CD4-positive, alpha-beta memory T cell (primary cell): ENCODE measurements at places on chromosomes 6 and 20.

DNA sequence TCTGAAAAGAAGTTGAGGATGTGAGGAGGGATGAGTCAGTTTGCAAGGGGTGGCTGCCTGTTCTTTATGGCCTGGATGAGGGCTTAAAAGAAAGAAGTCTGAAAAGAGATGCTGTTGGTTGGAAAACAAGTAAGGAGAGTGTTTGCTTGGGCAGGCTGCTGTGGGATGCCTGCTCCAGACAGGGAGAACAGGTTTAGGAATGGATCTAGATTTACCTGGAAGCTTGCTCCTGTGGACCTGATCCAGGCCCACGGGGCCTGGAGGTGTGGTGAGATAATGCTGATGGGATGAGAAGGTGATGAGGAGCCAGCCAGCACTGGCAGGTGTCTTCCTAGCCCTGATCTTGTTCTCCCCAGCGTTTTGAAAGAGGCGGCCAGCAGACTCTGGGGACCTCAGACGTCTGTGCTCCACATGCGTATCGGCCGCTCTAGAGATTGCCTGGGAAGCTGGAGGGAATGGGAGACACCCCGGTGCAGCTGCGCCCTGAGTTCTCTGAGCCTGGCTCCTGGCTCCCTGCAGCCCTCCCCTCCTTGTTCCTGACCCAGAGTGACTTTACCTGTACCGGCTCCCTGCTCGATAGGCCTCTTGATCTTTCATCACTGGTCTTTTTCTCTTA is 331.3 kb downstream of the ZFAND3 start:
- no peak for DNase-seq

DNA sequence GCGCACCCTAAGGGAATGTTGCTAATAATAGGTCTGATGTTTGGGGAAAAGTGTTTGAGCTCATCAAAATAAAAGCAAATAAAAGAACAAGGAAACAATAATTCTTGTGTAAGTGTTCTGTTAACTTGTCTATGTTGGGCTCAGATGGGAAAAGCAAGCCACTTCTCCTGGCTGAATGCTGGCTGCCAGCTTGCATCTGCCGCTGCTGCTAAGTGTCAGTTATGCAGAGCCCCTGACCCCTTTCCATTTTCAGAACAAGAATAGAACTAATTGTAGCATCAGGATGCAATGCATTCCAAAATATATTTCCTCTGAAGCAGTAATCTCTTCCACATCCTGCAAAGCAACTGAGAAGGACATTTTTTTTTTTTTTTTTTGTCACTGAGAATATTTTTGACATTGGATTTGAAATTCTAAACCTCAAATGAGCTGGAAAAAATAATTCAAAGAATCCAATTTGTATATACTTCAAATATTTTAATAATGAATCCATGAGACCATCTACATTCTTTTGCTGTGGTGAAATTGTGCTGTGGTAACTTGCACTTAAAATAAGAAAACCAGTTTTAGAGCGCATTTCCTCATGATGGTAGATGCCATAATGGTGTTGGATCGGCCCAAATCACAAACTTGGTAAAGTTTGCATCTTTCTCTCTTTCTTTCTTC is 43.9 kb upstream of the DEK start:
- DNase-seq = no peak

GRCh38 chr6:38774929-38775707 is 60.0 kb downstream of the DNAH8 start:
- no peak for DNase-seq

DNA sequence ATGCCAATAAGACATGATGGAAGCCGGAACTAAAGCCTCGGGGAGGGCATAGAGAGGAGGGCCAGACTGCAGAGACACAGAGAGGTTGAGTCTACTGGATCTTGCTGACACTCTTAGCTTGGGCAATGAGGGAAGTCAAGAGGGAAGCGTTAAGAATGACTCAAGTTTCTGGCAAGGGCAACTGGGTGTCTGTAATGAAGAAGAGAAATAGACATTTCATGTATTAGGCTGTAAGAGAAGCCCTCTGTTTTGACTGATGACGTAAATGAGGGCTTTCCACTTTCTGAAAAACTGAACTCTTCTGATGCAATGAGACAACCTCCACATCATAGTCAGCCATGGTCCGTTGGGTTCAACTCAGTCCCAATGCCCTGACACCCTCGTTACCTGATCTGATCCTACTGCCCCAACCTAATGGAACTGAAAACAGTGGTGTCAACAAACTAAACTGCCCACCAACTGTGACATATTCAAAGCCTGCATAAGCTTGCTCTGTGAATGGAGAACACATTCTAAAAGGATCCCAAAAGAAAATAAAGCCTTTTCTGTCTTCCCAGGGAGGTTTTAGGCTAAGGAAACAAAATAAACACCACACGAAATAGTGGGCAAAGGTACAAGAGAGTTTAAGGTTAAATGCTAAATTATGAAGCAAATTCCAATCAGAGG is 45.8 kb upstream of the PNRC1 start:
- DNase-seq = no peak

- DNase-seq = peak; percentile 50
These were observed 156.8 kb downstream of the DNAH8 start for GRCh38 chr6:38871741-38872568.

GRCh38 chr20:16802652-16802935 is 54.4 kb downstream of the OTOR start:
- DNase-seq = no peak

DNA sequence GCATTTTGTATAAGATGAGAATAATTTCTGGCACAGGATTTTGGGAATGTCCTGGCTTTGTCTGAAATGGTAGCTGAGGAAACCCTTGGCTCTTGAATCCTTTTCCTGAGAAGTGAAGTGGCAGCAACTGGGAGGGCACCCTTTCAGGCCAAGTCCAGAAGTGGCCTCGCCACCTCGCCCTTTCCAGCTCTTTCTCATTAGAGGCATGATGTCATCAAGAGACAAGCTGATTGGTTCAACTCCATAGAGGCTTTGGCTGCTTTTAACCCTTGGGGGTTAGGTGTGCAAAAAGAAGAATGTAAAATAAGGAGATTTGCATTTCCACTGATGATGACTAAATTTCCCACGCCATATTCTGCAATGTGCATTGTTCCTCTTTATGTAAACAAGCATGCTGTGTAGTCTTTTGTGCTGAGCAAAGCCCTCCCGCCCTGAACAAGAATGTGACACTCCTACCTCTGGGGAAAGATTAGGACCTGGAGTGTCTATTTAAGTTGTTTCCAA is 116.5 kb downstream of the TCP11 start:
- no peak for DNase-seq

DNA sequence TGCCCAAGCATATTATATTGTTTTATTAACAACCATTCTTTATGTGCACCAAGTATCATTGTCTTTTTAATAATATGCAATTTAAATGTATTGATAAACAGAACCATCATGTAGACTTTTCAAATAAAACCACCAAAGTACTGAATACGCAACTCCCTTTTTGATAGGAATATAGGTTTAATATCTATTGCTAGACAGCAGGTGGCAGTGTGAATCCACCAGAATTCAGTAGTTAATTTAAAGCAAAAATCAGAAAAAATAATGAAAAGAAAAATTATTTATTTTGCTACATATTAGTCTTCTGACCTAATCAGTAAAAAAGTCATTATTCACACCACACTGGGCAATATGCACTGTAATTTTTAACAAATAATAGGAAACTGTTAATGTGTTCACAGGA is 143.7 kb downstream of the KLHL32 start:
- DNase-seq = no peak

GRCh38 chr6:17193106-17193775 is 87.9 kb upstream of the RBM24 start:
- DNase-seq = no peak

DNA sequence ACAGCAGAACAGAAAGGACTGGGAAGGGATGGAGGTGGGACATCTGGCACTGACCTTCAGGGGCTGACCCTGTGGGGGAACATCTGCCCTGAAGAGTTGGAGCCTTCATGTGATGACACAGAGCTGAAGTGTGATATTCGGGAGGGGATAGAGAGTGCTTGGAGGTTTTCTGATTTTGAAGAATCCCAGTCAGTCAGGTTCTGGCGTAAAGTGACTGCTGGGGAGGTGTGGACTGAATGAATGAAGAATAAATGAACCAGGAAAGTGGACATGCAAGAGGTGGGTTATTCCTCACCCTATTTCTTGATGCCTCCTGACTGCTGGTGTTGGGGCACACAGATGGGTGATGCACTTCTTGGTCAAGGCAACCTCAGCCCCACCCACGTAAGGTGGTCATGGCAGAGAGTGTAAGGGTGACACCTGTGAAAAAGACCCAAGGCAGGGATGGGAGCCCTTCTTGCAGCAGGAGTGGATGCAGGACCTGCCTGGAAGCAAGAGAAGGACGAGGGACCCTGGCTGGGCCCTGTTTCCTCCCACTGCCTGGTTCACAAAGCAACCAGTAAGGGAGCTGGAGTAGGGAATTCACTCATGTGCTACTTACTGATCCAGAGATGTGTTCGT is 13.1 kb downstream of the MICA start:
- no peak for DNase-seq

DNA sequence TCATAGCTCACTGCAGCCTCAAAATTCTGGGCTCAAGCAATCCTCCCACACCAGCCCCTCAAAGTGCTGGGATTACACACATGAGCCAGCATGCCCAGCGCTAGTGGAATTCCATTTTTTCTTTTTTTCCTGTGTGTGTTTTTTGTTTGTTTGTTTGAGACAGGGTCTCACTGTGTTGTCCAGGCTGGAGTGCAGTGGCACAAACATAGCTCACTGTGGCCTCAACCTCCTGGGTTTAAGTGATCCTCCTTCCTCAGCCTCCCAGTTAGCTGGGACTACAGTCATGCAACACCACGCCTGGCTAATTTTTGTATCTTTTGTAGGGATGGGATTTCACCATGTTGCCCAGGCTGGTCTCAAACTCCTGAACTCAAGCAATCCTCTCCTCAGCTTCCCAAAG is 14.1 kb upstream of the PARD6B start:
- no peak for DNase-seq

DNA sequence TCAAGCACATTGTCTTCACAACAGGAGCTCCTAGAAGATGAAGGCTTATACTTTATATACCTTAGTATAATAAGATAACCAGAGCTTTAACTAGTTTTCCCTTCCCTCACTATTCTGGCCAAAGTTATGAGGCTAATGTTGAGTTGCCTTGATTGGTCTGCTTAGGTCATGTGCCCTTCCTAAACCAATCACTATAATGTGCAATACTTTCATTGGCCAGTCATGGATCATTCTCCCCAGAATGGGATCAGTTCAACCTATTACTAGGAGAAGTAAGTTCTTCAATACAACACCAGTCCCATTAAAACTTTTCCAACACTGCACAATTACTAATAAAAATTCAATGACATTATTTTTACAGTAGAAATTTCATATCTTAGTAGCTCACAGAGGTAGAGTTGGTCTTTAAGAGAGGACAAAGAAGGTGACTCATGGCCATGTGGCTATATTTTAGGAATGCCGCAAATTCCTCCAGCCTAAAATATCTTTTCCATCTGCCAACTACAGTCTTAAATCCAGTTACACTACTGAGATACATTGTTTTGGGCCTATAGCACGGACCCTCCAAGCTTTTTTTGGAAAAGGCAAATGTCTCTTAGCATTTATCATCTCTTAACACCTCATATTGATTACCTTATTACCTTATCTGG is 12.5 kb upstream of the POU3F2 start:
- no peak for DNase-seq

DNA sequence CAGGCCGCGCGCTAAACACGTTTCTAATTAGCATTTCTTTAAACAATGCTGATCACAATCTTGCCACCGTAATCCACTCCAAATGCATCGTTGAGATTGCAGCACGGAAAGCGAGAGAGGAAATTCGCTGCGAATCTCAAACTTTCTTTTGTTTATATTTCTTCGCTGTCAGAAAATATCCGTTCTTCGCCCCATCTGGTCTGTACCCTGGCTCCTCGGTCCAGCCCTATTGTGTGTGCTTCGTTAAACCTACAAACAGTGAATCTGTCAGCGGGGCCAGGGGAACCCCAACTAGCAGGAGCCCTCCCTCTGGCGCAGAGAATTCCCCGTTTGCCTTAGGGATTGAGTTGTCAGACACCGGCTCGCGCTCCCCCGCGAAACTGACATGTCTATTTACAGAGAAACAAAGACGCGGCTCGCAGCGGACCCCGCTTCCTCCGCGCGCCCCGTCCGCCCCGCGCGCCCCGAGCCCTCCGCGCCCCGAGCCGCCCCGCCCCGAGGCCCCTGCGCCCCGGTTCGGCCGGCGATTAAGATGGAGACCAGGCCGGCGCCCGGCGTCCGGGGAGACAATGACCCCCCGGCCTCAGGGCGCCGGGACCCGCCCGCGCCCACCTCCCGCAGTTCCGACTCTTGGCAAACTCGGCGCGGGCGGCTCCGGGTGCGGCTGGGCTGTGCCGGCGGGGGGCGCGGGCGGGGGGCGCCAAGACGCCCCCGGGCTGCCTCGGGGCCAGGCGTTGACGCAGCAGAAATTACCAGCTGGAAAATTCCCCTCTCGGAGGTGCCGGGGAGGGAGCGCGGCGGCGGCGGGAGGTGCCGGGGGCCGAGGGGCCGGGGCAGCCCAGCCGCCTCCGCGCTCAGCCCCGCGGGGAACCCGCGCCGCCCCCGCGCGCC is 874 bp downstream of the ZBTB46 start:
- DNase-seq = no peak

DNA sequence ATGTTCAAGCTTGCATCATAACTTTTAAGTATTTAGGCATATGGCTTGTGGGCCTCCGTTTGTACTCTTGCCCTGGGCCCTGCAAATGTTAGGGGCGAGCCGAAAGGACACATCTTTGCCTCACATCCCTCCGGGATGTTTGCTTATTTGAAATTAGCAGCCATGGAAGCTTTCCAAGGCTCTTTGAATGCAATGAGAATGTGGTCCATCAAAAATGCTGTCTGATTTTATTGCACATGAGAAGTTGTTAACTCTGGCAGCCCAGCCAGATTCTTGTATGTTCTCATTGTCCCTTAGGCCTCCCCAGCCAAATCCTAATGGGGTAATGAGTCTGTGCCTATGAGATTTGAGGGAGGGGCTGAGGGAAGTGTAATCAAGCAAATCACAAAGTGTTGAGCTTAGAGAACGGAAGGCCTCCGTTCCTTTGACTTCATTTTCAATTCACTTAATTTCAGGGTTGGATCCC is 261.2 kb upstream of the MARCKS start:
- no peak for DNase-seq

GRCh38 chr6:70886661-70887060 is 70.2 kb downstream of the B3GAT2 start:
- DNase-seq = no peak

- no peak for DNase-seq
These were observed at the start of gene MOG for GRCh38 chr6:29656798-29657197. TSS of gene MOG (plus strand) at chr6:29657092. CDS start at chr6:29657210, 118 bp downstream.

DNA sequence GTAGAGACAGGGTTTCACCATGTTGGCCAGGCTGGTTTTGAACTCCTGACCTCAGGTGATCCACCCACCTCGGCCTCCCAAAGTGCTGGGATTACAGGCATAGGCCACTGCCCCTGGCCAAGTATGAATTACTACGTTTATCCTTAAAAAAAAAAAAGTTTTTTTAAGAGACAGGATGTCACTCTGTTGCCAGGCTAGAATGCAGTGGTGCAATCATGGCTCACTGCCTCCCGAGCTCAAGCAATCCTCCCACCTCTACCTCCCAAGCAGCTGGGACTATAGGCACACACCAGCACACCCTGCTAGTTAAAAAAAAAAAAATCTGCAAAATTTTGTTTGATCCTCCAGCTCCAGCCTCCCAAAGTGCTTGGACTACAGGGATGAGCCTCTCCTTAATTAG is 23.1 kb downstream of the IYD start:
- no peak for DNase-seq
